Neural crest cell (in vitro differentiated cells): ENCODE measurements at places on chromosomes 5 and 9. TPM values are rescaled to one million over a fixed set of nuclear protein-coding genes. Genes with fewer than 3 reads are reported as not detected.

Gene HAUS6
- total RNA-seq: 36.2 and 36.7 TPM in 2 replicates

Gene LPAR1
- total RNA-seq: 10.2 and 11.3 TPM in 2 replicates

Gene SAXO1
- total RNA-seq: 0.14 TPM in 1 of 2 replicates, not detected in the other

Gene TLE1
- total RNA-seq: 40.5 and 42.5 TPM in 2 replicates

Gene RCL1
- 12.7 TPM in 2 replicates for total RNA-seq

Gene EIF4E1B
- total RNA-seq: not detected in 2 replicates

Gene GOLGA1
- total RNA-seq: 15.9 and 18.7 TPM in 2 replicates

Gene MUSK
- total RNA-seq: not detected in 2 replicates

Gene CMYA5
- total RNA-seq: 0.44 and 0.73 TPM in 2 replicates

Gene IL7R
- 0.11 TPM in 1 of 2 replicates, not detected in the other for total RNA-seq

Gene PIP5K1B
- total RNA-seq: 5.9 and 6.5 TPM in 2 replicates
